ENCODE measurements at places on chromosomes 4 and X.

DNA sequence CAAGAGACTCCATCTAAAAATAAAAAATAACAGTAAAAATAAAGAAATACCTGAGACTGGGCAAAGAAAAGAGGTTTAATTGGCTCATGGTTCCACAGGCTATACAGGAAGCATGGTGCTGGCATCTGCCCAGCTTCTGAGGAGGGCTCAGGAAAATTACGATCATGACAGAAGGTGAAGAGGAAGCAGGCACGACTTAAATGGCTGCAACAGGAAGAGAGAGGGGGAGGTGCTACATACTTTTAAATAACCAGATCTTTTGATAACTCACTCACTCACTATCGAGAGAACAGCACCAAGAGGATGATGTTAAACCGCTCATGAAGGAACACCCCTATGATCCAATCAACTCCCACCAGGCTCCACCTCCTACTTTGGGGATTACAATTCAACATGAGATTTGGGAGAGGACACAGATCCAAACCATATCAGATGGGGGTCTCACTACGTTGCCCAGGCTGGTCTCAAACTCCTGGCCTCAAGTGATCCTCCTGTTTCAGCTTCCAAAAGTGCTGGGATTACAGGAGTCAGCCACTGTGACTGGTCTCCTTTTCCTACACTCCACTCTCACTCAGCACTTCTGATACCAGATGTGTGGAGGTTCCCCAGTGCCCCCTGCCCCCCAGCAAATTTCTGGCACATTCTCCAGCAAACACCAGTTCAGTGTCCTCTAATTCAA is 11.9 kb upstream of the ZNF157 start:
- no peak for DNase-seq

GRCh38 chrX:40700640-40701342 is 34.6 kb downstream of the MED14 start:
- DNase-seq: no peak

GRCh38 chr4:37706032-37706431 is 19.9 kb upstream of the RELL1 start:
- DNase-seq: no peak

DNA sequence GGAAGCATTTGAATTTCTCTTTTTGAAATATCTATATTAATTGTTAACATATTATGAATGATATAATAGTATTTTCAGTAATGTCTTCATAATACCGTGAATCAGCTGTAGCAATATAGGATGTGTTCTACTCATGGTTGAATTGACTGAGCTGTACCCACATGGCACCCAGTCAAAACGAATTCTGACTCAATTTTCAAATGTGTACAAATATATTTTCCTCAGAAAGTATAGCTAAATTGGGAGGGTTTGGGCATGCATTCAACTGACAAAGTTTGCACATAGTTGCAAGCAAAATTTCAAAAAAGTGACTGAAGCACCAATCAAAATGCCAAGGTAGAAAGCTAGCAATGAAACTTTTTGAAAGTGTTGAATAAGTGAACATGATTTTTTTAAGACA is 188.9 kb downstream of the NAF1 start:
- no peak for DNase-seq

DNA sequence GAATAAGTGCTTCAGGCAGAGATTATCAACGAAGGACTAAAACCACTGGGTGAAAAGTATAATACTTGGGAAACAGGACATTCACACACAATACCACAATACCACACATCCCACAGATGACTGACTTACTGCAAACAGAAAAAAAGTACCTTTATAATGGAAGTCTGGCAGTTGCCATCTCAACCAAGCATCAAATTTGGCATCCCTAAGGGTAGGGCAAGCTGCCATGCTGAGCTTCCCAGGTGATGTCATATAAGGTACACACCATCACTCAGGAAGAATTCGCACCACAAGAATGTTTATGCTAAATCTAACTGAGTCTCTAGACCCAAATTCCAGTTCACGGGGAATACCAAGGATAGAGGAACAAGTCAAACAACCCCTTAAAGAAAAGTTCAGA is 9.1 kb downstream of the QDPR start:
- no peak for DNase-seq

DNA sequence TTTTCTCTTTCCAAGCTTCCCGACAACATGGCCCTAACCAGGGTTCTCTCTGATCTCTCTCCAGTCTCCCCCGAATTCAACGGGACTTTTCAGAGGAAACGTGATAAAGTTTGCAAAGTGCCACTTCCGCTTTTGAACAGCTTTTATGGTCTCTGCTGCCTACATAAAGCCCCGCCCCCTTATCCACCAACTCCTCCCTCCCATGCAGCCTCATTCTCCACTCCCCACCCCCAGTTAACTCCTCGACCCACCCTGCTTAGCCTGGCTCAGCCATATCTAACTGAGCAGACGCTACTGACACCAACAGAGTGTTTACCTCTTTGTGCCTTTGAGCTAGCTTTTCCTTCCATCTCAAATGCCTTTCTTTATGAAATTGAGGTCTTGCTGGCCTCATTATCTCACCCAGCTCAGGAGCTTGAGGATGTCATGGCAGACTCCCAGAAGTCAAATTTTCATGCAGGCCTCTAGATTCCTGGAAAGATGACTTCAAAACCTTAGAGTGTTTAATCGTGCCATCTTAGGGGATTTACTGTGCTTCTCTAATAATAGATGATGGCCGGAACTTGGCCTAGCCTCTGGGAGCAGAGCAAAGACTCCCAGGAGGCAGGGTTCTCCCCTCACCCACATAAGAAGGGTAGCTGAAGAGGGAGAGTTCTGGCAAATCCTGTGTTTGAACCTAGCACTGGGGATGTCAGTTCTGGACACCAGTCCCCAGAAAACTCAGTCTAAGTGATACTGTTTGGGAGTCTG is 606.0 kb downstream of the BCOR start:
- DNase-seq: peak; percentile 4

- DNase-seq: no peak
These were observed 226.9 kb downstream of the STK32B start for GRCh38 chr4:5278213-5278612.

DNA sequence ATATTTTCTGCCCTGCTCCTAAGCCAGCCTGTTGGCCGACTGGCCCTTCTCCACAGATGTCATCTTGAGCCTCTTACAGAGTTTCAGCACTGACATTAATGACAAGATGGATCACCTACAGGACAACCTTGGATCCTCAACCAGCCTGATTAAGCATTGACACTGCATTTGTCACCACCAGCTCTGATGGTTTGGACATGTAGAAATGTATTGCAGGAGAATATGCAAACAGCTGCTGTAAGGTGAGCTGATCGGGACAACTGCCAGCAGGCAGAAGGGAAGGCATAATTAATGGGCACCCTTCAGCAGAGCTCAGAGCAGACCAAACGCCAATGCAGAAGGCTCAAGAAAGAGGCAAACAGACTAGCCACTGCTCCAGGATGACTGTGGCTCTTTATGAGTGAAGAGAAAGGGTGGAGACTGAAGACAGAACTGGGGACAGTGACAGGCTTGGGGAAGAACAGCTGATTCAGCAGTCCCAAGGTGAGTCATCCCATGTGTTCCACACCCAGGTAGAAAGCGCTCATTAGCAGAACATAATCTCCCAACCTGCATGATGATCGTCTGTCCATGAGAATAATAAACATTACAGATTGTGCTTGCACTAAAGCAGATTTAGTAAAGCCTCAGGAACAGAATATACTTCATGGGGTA is 6.7 kb downstream of the CORIN start:
- no peak for DNase-seq

GRCh38 chrX:85897362-85898126 is 149.8 kb downstream of the CHM start:
- no peak for DNase-seq

GRCh38 chrX:97158269-97158668 is 274.6 kb downstream of the RPA4 start:
- DNase-seq: no peak

GRCh38 chrX:40003428-40004245 is 94.1 kb downstream of the BCOR start:
- DNase-seq: no peak

- DNase-seq: no peak
These were observed 70.8 kb upstream of the GALNTL6 start for GRCh38 chr4:171742436-171742835.

- no peak for DNase-seq
These were observed 30.4 kb downstream of the RPS3A start for GRCh38 chr4:151129796-151130195.
